ENCODE measurements at places on chromosomes 12 and 14. TPM values are rescaled to one million over a fixed set of nuclear protein-coding genes. Genes with fewer than 3 reads are reported as not detected.

Gene TAS2R9
- not detected for total RNA-seq

GRCh38 chr14:76376409-76376877 is 506 bp downstream of the ESRRB start:
- DNase-seq: no peak

DNA sequence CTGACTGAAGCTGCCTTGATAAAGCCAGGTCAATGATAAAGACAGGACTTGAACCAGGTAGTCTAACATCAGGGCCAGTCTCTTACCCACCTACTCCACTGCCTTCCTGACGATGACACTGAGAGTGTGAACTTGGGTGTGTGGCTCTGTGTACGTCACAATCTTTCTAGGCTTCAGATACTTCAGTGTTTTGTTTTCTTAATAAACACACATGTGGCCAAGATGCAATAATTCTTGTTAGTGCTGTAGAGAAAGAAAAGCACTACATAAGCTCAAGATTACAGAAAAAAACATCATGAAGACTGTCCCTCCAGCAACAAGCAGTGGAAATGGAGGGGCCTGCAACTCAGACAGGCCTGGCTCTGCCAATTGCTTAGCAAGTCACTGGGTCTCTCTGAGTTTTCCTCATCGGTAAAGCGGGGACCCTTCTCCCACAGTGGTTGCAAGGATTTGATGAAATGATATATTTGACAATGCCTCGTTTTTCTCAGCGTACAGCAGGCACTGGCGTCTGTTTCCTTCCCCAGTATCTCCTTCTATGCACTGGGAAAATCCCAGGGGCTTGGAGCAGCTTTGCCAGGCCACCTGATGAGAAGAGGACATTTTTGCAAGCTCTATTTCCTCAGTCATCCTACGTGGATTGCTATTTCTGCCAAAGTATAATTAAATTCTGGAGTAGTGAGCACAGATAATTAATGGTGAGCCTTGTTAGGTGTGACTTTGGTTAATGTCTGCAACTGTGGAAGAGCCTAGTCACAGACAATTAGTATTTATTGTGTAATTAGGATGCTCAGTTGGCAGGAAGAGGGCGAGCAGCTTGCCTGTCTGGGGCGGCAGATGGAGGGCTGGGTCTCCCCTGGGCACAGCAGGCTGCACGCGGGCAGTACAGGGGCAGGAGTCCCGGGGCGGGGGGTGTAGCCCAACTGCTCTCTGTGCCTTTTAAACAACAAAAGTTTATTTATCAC is 55.8 kb upstream of the CHGA start:
- no peak for DNase-seq

DNA sequence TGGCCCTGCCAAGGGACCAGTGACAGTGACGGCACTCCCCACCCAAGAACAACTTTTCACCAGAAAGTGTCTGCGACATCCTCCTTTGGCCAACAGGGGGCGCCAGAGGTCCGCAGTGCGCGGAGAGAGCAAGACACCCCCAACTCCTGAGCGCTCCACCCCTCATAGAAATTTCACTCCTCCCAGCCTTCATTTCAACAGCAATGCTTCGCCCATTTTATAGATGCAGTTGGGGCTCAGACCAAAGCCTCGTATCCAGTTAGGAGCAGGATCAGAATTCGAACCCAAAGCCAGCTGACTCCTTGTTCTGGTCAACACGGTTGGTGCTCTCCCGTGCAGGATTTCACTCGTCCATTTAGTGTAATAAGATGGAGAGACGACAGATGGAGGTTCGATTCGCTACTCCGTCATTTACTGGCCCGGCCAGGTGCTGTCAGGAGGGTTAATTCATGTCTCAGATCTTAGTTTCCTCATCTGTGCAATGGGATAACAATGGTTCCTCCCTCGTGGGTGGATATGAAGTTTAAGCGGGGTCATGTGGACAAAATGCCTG is 2.4 kb upstream of the POP5 start:
- DNase-seq: peak; percentile 85

- DNase-seq: no peak
These were observed 20.7 kb upstream of the SDR39U1 start for GRCh38 chr14:24463017-24463883.

DNA sequence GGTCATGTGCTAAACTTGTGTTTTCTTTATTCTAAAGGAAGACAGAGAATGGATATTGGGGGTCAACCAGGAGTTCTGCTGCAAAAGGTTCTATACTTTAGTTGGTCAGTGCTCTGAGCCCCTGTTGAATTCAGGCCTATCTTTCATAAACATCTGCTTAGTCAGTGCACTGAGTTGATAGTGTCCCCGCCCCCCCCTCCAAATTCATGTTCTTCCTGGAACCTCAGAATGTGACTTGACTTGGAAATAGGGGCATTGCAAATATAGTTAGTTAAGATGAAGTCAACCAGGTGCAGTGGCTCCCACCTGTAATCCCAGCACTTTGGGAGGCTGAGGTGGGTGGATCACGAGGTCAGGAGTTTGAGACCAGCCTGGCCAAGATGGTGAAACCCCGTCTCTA is 23.3 kb downstream of the CHST11 start:
- no peak for DNase-seq

- peak; percentile 30 for DNase-seq
These were observed 87.4 kb downstream of the PAPOLA start for GRCh38 chr14:96589577-96589976.

Gene OR6C6
- not detected for total RNA-seq

DNA sequence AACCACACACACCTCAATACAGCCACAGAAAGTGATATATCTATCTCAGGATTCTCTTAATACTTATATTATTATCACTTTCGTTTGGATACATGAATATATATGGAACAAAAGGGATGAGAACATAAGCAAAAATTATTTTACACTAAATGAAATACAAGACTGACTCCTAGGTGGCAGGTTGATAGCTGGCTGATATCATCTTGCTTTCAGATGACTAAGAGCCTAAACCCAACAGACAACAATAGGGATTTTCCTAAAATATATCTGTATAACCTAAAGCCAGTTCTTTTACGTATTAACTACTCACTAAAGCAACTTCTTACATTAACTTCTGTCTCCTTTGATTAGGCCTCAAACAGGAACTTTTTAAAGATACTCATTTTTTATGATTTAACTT is 65.1 kb downstream of the BAZ1A start:
- no peak for DNase-seq

- DNase-seq: no peak
These were observed 111.0 kb downstream of the BICD1 start for GRCh38 chr12:32217354-32218310.

DNA sequence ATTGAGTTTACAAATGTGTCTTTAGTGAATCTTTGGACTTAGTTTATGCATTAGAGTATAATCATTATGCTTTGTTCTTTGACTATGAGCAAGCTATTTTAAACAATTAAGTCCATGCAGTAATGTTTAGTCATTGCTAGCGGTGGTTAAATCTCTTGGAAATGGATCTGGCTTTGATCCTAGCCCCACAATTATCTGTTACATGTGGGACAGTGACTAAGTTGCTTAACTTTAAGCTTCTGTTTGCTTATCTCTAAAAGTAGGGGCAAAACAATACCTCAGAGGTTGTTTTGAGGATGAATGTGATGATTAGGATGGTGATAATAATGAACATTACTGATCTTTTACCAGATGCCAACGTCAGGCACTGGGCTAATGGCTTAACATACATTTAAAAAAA is 124.2 kb downstream of the NPAS3 start:
- no peak for DNase-seq

Gene KLHL28
- 9.7 TPM for total RNA-seq

Gene TUBA1C
- 87.2 TPM for total RNA-seq

DNA sequence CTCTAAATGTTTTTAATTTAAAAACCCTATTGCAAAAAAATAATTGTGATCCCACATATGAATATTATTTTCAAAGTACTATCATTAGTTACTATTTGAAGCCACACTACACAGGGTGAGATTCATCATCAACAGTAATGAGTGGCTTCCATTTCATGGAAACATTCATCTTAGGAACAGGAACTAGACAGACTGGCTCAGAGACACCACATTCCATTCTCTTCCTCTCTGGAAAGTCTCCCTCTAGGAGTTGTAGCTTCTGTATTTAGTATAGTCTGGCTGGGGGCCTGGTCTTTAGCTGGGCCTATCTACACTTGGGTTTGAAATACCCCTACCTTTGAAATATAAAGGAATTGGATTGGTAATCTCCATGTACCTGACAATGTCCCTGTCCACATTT is 6.2 kb upstream of the VDR start:
- peak; percentile 18 for DNase-seq

GRCh38 chr12:40464121-40464520 is 228.1 kb upstream of the CNTN1 start:
- no peak for DNase-seq

- DNase-seq: no peak
These were observed 146.5 kb downstream of the SAMD4A start for GRCh38 chr14:54713379-54713778.

Gene WNT5B
- total RNA-seq: 8.4 TPM

DNA sequence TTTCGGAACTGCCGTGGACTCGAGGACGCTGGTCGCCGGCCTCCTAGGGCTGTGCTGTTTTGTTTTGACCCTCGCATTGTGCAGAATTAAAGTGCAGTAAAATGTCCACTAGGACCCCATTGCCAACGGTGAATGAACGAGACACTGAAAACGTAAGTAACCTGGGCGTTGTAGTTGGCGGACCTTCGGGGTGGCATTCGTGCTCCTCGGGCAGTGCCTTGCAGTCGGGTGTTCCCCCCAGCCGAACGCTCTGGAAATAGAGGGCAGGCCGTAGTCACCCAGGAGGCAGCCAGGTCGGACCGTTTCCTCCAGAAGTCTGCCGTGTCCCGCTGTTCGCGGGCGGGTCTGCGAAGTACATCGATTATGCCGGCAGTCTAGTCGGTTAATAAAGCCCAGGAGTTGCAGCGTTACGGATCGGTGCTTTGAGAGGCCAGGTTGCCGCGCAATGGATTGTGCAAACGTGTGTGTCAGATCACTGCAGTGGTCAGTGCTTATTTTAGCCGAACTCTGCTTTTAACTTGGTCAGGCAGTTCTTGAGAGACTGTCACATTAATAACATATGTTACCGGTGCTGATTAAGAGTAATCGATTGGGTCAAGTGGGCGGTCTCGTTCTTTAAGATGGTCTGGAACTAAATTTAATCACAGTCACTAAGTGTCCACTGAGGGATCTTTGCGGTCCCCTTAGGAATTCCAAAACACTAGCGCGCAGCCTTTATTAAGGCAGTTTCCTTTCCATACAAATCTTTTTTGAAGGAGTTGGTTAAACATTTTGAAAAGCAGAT is 906 bp downstream of the MARK3 start:
- DNase-seq: peak; percentile 68

DNA sequence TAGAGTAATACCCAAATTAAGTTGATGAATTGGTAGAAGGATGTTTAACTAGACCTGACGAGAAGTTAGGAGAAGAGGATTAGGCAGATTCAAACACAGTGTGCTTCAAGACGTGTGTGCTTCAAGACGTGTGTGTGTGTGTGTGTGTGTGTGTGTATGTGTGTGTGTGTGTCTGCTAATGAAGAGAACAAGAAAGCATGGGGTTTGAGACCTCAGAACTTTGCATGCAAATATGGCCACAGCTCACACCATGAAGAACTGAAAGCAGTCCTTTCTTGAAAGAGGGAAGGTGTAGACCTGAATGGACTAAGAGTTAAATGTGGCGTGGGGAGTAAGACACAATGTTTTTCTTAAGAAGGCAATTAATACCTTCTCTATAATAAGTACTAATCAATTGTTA is 32.5 kb upstream of the SSPN start:
- no peak for DNase-seq

DNA sequence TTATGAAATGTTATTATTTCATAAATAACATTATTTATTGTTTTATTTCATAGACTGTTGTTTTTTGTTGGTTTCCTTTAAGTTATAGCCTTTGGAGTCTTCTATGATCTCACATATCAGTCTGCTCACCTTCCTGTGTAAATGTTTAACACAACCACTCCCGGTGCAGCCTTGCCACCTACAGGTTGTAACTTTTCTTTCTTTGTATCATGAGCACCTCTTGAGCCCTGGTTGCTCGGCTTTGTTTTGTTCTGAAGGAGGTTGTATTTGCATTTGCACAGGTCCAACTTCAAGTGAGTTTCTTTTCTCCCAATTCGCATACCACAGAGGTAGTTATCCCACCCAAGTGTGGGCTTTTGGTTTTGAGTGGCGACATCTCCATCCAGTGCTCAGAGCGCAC is 121.4 kb downstream of the SLC15A4 start:
- no peak for DNase-seq

GRCh38 chr12:132484891-132485441 is 5.0 kb upstream of the FBRSL1 start:
- DNase-seq: no peak

Gene SYNE3
- total RNA-seq: 11.8 TPM

DNA sequence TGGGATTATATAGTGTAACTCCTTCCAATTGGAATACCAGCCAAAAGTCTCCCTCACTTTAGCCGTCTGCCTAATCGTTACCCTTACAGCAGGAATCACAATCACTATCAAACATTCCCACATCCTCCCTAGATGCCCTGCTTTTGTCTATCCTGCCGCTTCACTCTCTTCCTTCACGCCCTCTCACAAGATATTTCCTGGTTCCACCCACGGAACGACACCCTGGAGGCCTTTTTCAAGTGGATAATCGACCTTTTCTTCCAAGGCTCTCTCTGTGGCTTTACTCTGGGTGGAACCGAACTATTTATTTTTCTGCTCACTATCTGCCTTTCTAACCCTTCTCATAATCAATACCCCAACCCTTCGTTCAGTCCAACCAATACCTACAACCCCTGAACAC is 58.9 kb downstream of the MOK start:
- no peak for DNase-seq

Gene SLC6A13
- total RNA-seq: not detected

DNA sequence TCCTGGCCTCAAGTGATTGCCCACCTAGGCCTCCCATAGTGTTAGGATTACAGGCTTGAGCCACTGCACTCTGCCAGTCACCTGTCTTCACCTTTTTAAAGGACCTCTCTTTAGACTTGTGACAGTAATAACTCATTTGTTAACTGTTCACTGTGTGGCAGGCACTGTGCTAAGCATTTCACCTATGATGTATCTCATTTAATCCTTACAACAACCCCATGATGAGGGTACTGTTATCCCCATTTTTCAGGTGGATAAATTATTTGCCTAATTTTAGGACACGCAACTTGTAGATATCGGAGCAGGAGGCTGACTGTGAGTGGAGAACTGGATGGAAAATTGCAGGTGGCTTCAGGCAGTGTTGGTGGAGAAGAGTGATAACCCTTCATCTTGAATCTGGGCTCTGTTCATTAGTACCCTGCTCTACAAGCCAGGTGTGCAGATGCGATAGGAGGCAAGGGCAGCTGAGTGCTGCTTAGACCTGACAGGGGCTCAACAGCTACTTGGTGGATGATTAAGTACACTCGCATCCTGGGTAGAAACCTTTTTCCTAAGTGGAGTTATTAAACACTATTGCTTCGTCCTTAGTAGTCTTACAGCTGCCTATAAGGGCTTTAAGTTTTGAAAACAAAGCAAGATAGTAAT is 2.7 kb downstream of the TCTN1 start:
- DNase-seq: no peak

DNA sequence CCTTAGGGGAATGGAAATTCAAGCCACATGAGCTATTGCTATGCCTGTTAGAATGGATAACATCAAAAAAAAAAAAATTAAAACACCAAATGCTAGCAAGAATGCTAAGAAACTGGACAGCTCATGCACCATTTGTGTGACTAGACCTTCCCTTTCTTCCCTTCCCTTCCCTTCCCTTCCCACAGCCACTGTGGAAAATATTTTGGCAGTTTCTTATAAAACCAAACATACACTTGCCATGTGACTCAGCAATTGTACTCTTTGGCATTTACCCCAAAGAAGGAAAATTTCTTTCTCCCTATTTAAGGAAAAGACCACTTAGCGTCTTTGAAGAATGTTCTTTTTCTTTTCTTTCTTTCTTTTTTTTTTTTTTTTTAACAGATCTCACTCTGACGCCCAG is 49.1 kb upstream of the FKBP4 start:
- DNase-seq: no peak

Measured in sigmoid colon (tissue), 7 donors.